ENCODE measurements at places on chromosomes 1 and 21.

GRCh38 chr1:118636004-118636403 is 352.1 kb downstream of the TBX15 start:
- peak; percentile 87 for DNase-seq

GRCh38 chr1:32925403-32926162 is 24.4 kb upstream of the TMEM54 start:
- peak; percentile 20 for DNase-seq

- no peak for DNase-seq
These were observed 13.6 kb downstream of the GRIK3 start for GRCh38 chr1:37020653-37021277.

DNA sequence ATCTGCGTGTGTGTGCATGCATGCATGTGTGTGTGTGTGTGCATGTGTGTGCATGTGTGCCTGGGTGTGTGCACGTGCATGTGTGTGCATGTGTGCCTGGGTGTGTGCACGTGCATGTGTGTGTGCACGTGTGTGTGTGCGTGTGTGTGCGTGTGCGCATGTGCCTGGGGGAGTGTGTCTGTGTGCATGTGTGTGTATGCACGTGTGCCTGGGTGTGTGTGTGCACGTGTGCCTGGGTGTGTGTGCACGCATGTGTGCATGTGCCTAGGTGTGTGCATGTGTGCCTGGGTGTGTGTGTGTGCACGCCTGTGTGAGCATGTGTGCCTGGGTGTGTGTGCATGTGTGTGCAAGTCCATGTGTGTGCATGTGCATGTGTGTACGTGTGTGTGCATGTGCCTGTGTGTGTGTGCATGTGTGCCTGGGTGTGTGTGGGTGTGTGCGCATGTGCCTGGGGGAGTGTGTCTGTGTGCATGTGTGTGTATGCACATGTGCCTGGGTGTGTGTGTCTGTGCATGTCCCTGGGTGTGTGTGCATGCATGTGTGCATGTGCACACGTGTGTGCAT is 29.3 kb upstream of the COL6A2 start:
- no peak for DNase-seq

DNA sequence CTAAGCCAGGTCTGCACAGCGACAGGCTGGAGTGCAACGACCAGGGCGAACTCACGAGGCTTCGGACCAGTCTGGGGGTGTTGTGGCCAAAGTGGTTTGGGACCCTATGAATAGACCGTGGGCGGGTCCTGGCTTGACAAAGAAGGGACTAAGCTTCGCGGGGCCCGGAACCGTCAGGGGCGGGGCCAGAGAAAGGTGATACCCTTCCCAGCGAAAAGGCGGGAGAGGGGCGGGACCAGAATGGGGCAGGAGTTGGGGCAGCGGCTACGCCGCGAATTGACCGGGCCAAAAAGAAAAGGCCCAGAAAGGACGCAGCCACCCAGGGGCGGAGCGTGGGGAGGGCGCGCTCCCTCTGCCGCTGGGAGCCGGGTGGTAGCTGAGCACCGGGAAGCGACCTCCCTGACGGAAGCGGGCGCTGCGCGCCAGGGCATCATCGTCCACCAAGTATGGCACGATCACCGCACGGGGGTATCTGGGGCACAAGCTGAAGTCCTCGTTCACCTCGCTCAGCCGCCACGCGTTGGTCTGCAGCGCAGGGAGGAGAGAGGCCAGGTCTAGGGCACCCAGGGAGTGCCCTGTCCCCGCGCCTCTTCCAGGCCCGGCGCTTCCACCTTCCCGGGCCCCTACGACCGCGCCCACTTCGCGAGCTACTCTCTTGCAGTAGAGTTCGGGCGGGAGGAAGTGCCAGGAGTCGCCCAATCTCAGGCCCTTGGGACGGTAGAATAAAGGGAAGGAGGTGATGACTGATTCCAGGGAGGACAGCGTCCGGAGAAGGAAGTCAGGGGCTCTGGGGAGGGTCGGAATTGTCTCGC is 6.7 kb upstream of the FAM167B start:
- peak; percentile 77 for DNase-seq

DNA sequence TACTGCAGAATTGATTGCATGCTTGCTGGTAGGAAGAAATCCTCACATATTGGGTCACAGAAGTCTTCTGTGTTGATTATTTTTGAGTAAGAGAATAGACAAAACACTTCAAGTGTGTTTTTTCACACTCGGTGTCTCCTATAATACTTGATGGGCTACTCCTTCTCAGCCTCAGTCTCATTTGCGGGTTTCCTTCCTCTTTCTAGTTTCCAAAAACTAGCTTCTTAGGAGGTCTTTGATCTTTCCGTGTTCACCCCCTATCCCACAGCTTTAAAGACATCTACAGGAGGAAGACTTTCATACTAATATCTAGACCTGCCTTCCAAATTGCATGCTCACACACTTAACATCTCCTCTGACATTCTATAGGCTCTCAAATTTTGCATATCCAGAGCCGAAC is 40.7 kb upstream of the NTPCR start:
- no peak for DNase-seq

DNA sequence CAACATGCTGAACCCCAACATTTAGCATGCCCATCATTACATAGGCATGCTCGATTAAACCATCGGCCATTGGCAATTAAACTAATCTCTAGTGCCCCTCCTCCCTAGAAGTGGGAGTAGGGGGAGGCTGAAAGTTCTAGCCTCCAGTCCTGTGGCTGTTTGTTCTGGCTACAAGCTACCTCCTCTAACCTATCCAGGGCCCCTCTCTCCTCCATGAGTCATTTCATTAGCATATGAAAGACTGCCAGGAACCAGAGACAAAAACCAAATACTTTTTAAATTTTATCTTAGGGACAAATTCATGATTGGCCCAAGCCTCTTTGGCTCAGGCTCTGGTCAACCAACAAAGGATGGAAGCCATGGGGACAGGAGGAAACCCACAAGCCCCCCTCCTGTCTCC is 231.1 kb downstream of the CACNA1E start:
- DNase-seq, result peak; percentile 29

DNA sequence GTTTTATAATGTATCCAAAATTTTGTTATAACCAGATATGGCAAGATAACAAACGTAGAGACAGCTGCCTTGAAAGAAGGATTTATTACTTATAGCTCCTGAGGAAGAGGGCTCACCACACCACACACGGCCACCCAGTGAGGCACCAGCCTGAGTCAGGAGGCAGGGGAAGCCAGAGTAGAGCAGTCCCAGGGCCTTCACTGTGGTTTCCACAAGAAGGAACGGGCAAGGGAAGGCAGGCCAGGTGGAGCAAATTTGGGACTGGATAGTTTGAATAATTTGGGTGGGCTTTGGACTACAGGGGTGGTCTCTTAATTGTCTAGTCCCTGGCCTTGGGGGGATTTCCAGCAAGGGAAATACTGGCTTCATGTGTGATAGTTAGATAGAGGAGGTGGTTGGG is 72.5 kb downstream of the RRAGC start:
- DNase-seq, result no peak

GRCh38 chr1:99771513-99771918 is 5.1 kb upstream of the FRRS1 start:
- no peak for DNase-seq

All from NCI-H69 (cell line).